ENCODE measurements at places on chromosomes 2 and 18.

DNA sequence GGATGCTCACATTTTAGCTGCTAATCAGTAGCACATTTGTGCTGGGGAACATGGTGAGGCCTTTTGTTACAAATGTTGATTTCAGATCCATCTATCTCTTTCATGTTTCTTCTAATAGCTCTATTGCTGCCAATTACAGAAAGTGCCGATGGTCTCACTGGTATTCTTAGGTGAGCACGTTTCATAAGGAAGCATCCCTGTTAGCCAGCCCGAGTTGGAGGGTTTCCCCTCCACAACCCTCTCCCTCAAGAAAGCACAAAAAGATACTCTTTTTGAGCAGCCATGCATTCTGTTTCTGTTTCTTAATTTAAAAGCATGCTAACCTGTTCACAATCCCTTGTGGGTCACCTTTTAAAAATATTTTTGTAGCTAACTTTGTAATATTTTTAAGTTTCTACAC lies 30.8 kb upstream of the ST8SIA5 start:
- DNase-seq = no peak

GRCh38 chr18:38961880-38962279 lies 1396.3 kb upstream of the CELF4 start:
- DNase-seq = no peak

- no peak for DNase-seq
Measured at GRCh38 chr2:207901829-207902228, 123.5 kb downstream of the PLEKHM3 start.

DNA sequence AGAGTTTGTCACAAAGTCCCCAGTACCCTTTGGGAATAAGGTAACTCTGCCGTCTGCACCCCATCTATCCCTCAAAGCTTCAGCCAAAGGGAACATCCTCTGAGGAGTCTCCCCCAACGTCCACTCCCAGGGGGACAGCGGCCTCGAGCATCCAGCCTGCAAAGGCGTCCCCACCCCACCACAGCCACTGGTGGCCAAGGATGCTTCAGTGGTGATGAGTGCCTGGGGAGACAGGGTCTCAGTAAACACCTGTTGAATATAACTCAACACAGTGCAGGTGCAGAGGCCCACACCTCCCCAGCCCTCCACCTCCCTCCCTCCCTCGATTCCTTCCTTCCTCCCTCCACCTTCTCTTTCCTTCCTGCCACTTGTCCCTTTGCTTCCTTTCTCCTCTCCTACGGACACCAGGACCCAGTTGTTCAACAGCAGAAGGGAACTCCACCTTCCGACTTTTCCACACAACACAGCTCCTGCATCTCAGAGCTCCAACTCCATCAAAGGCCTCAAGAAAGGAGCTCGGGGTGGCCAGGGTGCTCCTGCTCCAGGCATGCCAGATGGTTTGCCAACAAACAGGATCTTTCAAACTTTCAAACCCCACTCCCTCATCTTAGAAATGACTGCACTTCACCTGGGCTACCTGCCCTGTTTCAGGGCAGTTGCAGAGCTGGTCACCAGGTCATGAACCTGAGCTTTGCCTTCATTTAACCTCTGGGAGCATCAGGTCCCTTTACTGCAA lies 87.8 kb upstream of the SNTG2 start:
- DNase-seq = no peak

- DNase-seq = no peak
Measured at GRCh38 chr2:144376460-144376859, 143.5 kb downstream of the ZEB2 start.

- DNase-seq = no peak
Measured at GRCh38 chr18:48293954-48294898, 115.0 kb downstream of the ZBTB7C start.

DNA sequence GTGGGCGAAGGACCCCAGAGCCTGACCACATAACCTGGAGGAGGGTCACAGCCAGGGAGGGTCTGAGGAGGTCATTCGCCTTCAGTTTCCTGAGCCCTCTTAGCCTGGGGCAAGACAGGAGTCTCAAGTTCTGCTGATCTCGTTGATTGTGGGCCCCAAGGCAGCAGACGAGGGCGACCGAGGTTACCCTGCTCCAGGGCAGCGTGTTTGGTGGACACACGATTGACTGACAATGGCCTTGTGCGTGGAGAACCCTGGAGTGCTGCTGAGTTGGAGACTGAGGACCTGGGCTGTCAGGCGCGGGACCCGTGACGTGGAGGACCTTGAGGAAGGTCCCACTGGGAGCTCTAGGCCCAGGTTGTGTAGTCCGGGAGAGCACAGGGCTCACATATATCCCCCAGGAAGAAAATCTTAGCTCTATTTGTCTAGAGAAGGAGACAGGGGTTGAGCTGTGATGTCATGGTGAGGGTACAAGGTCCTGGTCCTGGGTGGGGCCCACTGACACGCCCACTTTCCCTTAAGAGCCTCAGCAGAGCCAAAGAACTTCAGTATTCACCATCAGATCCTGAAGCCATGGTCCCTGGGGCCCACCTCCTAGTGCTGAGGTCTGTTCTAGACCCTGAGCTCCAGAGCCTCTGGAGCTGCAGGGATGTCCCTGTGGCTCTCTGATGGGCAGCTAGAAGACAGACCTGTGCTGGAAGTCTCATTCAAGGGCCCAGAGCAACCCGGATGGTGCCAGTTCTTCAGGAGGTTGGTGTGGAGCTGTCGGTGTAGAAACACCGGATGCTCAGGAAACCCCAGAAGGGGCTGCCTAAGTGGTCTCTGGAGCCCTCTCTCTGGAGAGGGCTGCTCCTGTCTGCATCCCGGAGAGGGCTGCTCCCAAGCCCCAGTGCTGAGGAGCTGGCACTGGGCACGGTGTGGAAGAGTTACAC lies 53.1 kb downstream of the DYSF start:
- DNase-seq = no peak

GRCh38 chr2:10348891-10349290 lies 46.2 kb downstream of the HPCAL1 start:
- DNase-seq = no peak

GRCh38 chr2:194380011-194380410 lies 1277.0 kb upstream of the SLC39A10 start:
- DNase-seq = no peak

- no peak for DNase-seq
Measured at GRCh38 chr2:238897911-238898311, 50.0 kb downstream of the TWIST2 start.

GRCh38 chr2:17258861-17259260 lies 259.4 kb downstream of the RAD51AP2 start:
- DNase-seq = no peak

GRCh38 chr18:67549946-67550345 lies 33.4 kb upstream of the DSEL start:
- no peak for DNase-seq

DNA sequence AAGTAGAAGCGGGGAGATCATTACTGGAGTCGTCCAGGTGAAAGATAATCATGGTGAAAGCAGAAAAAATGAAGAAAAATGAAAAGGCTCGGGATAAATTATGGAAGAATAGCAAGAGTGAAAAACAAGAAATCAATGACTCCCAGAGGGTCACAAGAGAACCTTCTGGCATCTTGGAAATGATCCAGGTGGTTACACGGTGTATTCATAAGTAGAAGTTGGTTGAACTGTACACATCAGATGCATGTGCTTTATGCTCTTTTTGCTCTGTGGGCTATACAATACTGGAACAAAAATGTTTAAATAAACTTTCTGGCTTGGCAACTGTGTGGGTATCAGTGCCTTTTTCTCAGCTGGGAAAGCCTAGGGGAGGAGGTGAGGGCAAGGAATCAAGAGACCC lies 348.9 kb downstream of the RND3 start:
- no peak for DNase-seq

- no peak for DNase-seq
Measured at GRCh38 chr2:64999754-65000153, 10.6 kb downstream of the SLC1A4 start.

- no peak for DNase-seq
Measured at GRCh38 chr2:184743096-184743495, 144.8 kb downstream of the ZNF804A start.

- no peak for DNase-seq
Measured at GRCh38 chr18:11740461-11740860, 51.4 kb downstream of the GNAL start.

DNA sequence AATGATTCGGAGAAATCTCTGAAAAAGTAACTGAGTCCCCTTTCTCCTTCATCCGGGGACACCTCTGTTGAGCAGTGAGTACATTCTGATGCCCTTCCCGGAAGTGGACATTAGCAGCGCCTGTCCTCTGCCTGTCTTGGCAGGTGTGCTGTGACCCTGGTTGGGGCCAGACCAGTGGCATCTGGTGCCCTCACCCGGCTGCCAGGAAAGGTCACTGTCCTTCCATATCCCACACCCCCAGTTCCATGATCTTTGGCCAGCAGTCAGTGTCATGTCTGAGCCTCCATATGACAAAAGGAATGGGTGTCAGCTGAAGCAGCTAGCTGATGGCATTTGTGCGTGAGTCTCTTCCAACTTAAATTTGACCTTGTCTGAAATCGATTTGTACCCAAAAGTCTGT lies 128.1 kb downstream of the NCK2 start:
- no peak for DNase-seq

- DNase-seq = no peak
Measured at GRCh38 chr2:135005753-135006152, 41.5 kb downstream of the MAP3K19 start.

- no peak for DNase-seq
Measured at GRCh38 chr2:165293440-165294420, 54.5 kb downstream of the SCN2A start.

DNA sequence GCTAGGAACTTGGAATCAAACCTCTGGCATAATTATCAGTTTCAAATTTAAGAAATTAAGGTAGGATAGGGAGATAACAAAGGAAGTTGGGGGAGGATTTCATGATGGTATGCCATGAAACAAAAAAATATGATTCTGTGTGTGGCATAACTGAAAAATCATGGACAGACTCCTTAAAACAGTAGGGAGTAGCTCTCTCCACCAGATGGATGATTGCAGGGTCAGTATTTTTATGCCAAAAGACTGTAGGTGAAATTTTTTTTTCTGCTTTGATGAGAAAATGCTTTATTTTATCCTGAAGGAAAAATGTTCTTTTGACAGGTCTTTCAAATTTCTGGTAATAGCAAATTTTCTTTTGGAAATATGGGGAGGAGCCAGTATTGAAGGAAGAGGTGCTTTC lies 94.3 kb downstream of the TRABD2A start:
- no peak for DNase-seq

GRCh38 chr18:12433829-12434540 lies 26.3 kb downstream of the PRELID3A start:
- DNase-seq = no peak

- no peak for DNase-seq
Measured at GRCh38 chr2:240568678-240569522, 616 bp downstream of the RNPEPL1 start.

- no peak for DNase-seq
Measured at GRCh38 chr2:177772529-177772928, 300.0 kb downstream of the PDE11A start.

GRCh38 chr18:49655266-49656072 lies 93.6 kb downstream of the LIPG start:
- DNase-seq = no peak

- DNase-seq = no peak
Measured at GRCh38 chr2:58047961-58048360, 1.4 kb downstream of the VRK2 start.

DNA sequence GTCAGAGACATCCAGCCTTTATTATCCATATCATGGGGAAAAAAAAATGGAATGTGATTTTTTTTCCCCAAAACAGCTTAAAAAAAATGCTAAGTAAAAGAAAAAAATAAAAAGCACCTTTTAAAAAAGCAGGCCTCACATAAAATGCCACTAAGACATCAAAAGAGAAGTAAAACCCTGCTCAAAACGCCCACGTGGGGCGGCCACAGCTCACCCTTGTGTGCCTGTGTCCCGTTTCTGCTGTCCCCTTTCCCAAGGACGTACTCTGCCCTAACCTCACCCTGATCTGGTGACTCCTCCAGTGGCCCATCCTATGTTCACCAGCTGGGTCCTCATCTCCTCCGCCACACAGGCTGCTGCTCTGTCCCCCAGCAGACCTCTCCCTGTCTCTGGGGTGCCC lies 125.4 kb downstream of the NEDD4L start:
- DNase-seq = no peak

- DNase-seq = no peak
Measured at GRCh38 chr2:23404426-23404825, 19.4 kb downstream of the KLHL29 start.

All from activated T-helper 1 cell treated with anti-CD3 and anti-CD28 coated beads, Interleukin-2, amount 50 U/mL, for 16 hours (primary cell).